DMS 273 treated with DMSO at 0.1 percent for 48 hours (cell line): ENCODE measurements at places on chromosomes 1 and 21.

GRCh38 chr1:237901299-237901934 lies 10.7 kb upstream of the ZP4 start:
- DNase-seq, result no peak

DNA sequence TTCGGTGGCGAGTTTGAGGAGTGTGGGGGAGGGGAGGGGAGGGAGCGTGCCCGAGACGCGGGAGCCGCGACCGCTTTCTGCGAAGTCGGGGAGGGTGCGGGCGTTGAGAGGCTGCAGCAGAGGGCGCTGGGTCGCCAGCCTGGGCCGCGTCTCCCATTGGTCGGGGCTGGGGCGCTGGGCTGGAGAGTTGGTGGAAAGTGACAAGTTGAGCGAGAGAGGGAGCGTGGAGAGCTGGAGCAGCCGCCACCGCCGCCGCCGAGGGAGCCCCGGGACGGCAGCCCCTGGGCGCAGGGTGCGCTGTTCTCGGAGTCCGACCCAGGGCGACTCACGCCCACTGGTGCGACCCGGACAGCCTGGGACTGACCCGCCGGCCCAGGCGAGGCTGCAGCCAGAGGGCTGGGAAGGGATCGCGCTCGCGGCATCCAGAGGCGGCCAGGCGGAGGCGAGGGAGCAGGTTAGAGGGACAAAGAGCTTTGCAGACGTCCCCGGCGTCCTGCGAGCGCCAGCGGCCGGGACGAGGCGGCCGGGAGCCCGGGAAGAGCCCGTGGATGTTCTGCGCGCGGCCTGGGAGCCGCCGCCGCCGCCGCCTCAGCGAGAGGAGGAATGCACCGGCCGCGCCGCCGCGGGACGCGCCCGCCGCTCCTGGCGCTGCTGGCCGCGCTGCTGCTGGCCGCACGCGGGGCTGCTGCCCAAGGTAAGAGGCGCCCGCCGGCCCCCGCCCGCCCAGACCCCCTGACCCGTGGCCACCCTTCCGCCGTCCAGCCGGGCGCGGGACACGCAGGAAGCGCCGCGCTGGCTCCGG lies at the start of gene ROR1:
TSS of gene ROR1 (plus strand) at position 203 of the 802 bp plus-strand sequence.
- peak; percentile 77 for DNase-seq

- no peak for DNase-seq
Observed at GRCh38 chr1:239711768-239712167, 325.4 kb downstream of the CHRM3 start.

DNA sequence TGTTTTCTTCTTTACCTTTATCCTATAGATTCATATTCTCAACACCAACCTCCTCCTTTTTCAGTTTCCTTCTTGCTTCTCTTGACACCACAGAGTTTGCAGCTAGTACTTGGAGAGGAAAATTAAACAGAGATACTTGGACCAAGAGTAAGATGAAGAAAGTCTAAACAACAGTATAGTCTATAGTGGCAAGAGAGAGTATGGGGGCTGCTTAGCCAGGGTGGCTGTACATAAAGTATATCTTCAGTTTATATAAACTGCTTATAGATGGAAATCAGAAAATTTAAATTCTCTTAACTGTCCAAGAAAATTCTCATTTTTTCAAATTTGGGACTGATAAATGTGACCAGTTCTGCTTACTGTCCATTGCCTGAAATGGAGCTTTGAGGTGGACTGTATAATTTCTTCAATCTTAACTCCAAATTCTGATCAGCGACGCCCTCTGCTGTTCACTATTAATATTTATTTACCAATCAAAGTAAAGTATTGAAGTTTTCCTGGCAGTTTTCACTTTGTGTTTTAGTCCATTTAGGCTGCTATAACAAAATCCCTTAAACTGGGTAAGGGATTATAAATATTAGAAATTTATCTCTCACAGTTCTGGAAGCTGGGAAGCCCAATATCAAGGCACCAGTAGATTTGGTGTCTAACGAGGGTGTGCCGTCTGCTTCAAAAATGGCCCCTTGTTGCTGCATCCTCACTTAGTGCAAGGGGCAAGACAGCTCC lies 14.8 kb upstream of the METTL18 start:
- DNase-seq, result no peak

DNA sequence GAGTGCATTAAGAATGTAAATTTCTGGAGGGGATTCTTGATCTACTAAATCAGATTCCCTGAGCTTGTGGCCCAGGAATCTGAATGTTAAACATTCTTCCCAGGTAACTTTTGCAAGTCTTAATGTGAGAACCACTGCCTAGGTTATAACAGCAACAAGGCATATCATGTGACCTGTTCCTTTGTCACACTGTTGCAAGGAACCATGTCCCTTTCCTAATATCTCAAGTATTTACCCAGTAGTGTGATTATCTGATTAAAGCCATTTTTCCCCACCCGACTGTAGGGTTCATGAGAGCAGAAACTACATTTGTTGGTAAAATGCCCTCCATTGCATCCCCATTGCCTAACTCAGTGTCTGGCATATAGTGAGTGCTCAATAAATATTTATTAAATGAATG lies 112.9 kb upstream of the ATP1A1 start:
- no peak for DNase-seq

- no peak for DNase-seq
Observed at GRCh38 chr1:94115900-94116436, 5.0 kb downstream of the ABCA4 start.

- DNase-seq, result no peak
Observed at GRCh38 chr21:33546086-33546485, 3.2 kb downstream of the SON start.

GRCh38 chr1:43636006-43636641 lies 13.8 kb upstream of the KDM4A start:
- no peak for DNase-seq

DNA sequence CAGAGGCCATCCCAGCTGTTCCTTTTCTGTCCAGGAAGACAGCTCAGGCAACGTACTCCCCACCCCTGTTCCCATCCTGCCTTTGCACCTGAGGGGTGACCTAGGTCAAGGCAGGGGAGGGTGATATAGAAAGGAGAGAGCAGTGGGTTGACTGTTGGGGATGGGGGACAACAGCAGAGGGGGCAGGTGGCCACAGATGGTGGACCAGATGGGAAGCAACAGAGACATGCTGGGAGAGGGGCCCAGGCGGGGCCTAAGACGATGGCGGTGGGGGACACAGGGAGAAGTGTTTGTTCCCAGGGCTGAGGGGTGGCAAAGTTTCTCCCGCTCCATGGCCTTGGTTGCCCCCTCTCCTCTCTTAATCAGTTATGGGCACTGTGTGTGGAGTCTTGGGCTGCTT lies 6.3 kb downstream of the CELSR2 start:
- DNase-seq, result peak; percentile 91

DNA sequence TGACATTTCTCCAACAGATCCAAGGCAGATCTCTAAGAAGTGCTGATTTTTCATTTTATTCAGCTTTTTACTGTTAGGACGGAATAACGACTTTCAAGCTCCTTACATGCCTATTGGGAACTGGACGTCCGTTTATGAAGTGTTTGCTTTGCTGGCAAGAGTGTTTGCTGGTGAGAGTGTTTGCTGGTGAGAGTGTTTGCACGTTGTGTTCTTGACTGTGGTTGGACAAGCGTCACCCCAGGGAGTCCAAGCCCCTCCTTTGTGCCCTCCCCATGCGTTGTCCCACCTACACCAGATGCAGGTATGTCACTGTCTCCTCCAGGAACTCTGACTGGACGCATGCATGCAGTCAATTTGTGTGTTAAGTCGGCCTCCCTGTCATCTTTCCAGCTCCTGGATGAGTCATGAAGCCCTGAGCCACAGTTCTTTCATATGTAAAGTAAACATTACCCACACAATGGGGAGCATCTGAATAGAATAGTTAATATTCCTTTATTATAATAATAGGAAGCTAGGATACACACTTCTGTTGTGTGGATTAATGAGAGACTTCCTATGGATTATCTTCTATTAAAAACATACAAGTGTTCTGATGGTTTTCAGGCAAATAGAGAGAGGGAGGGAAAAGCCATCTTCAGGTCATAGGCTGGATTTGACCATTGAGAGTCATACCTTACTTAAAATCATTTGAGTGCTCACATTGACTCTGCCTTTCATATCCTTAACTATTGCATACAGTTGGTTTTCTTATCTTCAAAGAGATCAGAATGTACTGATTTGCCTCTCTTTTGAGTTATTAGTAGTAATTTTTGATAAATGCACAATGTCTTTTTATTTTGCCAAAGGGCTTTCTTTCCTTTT lies 119.2 kb downstream of the GALNT2 start:
- no peak for DNase-seq

DNA sequence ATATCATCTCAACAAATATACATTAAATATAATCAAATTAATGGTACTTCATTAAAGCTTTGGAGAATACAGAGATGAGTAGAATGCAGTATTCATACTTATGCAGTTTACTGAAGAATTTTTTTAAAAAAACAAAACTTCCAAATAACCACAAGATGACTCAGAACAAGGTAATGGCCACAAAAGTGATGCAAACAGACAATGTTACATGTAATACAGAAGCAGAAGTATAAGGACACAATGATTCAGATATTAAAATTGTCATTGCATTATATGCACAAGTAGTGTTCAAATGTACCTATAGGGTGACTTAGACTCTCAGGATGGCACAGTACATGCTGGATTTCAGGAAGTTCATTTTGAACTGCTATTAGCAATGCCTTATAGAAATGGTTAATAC lies 227.2 kb upstream of the ST6GALNAC5 start:
- no peak for DNase-seq

- no peak for DNase-seq
Observed at GRCh38 chr21:27776925-27777553, 810.2 kb upstream of the ADAMTS5 start.

DNA sequence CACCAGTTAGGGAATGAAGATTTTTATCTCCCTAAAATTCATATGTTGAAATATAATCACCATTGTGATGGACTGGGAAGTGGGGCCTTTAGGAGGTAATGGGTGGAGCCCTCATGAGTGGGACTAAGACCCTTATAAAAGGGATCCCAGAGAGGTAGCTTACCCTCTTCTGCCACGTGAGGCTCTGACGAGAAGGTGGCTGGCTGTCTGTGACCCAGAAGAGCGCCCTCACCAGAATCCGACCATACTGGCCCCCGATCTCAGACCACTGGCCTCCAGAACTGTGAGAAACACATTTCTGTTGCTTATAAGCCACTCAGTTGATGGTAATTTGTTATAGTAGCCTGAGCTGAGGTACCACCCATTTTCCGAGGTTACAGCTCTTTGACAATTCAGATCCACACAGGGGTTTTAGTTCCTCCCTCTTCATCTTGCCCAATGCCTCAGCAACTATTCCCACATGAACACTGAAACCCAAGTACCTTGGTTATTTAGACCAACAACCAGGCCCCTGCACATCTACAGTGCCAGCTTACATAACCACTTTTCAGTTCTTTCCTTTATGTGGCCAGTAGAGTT lies 27.6 kb upstream of the HUNK start:
- DNase-seq, result no peak

- no peak for DNase-seq
Observed at GRCh38 chr1:22111620-22112019, 31.3 kb downstream of the WNT4 start.

DNA sequence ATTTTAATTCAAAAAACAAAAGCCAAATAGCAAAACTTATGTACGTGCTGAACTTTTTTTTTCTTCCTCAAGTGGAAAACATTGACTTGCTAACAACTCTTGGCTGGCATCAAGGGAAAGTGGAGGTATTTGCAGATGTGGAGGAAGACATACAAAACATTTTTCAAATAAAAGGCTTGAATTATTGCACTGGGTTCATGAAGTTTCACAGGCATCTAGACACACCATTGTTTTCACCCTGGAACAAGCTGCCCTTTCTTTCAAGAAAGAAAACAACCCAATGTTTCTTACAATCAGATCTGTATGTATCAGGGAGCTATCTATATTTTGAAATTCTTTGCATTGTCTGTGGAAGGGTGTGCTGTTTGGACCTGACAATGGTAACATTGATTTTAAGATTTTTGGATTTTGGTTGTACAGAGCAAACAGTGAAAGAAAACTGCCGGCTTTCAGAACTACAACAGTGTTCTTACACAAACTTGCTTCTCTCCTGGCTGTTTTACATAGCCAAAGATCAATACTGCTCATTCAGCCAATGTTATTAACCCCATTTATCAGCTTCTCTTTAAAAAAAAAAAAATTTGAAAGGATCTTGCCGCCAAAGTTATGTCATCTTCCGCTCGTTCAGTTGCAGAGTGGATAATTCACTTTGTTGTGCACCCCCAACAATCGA lies 187.7 kb upstream of the FOXD3 start:
- no peak for DNase-seq

- DNase-seq, result no peak
Observed at GRCh38 chr1:33429332-33429731, 1.6 kb downstream of the PHC2 start.

DNA sequence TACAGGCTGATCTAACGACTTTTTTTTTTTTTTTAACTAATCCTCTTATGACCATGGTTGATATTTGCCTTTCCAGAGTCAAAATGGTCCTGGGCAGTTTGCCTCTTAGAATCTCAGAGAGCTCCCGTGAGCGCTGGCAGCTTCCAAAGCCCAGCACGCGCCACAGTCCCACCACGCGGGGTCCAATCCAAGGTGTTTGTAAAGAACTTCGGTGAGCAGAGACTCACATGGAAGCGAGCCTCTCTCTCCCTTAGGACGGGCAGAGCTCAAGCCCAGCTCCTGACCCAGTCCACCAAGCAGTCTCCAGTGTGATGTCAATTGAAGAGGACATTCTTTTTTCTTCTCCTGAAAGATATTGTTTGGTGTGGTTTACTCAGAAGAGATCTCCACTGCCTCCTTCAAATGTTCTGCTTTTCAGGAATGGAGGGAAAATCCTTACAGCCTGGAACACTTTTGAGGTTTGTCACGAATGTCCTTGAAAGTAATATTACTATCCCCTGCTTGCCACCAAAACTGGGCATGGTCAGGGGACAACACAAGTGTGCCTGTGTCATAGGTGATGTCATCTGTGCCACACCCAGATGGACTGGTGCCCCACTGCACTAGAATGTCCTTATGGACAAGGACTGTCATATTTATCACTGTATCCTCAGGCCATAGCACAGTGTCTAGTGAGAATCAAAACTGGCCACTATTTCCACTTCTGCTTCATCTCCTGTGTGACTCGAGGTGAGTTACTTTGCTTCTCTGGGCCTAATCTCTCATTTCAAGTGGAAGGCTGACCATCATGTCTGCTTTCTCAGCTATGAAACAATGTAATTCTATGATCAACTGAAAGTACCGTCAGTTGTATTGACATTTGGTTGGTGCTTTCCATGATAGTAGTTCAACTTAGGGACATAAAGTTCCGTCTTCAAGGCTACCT lies 97.4 kb upstream of the EDEM3 start:
- no peak for DNase-seq

- no peak for DNase-seq
Observed at GRCh38 chr21:14572204-14572780, 26.2 kb upstream of the SAMSN1 start.

DNA sequence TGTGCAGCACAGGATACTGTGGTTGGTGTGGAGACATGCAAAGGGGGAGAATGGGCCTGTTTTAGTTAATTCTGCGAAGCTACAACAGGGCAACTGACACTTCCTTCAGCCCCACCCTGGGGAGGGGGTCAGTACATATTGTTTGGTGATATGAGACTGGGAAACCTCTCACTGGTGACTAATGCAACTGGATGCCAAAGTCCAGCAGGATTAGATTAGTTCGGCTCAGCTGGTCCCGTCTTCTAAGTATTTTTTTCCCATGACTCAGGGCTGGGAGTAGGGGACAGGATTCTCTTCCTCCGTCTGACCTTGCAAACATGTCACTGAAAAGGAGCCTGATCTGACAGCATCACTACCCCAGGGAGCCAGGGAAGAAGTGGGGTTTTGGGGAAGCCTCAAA lies 43.0 kb downstream of the PLXNA2 start:
- DNase-seq, result no peak

- DNase-seq, result no peak
Observed at GRCh38 chr1:1616045-1616790, 918 bp downstream of the MIB2 start.
